ENCODE measurements at places on chromosomes 3 and 15. TPM values are rescaled to one million over a fixed set of nuclear protein-coding genes. Genes with fewer than 3 reads are reported as not detected.

DNA sequence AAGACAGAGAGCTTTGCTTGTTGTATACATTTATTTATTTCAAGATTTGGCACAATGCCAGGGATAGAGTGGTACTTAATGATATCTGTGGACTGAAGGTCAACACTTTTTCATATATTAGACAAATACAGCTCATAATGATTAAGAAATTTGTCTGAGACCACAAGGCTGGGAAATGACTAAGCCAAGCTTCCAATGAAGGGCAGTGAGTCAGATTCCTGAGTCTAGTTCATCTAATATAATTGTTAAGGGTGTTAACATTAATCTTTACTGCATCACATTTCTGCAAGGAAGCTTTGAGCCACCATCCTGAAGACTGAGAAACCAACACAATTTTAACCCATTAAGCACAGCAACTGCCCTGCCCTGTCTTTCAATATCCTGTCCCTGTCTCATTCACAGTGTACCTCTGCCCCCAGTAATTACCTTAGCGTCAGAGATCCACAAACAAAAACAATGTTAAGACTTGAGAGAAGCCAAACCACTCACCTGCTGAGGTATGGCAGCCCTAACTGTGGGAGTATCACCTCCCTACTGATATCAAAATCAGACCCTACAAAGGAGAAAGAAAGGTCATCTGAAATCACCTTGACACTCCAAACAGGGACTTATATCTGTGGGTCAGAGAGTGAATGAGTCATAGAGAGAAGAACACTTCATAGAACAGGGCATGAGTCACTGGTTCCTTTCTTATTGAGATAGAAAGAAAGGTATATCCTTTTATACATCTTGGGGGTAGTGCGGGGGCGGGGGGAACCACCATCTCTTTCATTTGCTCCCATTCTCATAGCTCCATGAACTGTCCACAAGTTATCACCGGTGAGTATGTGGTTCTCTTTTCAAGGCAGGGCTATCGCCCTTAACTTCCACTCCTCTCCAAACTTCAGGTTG is 74.7 kb downstream of the MAGI1 start:
- no peak for DNase-seq

- peak; percentile 4 for DNase-seq
Observed at GRCh38 chr3:106176734-106177133, 307.9 kb upstream of the CBLB start.

DNA sequence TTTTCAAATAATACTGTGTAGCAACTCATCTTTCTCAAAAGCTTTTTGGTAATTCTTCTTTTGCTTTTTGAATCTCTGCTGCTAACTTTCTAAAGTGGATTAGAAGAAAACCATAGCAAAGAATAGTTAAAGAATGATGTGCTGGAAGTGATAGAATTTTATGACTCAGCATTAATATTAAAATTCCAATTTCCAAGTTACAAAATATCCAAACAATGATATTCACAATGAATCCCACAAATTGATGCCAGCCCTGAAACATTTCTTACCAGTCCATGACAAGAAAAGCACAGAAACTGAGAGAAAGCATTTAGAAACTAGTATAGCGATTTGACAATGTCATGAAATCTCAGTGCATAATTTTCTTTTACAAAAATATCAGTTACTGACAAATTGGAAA is 482.2 kb downstream of the RBMS3 start:
- DNase-seq: no peak

GRCh38 chr15:72758182-72758581 is 25.4 kb downstream of the ADPGK start:
- DNase-seq: no peak

- no peak for DNase-seq
Observed at GRCh38 chr3:41424543-41425300, 225.4 kb downstream of the CTNNB1 start.

- DNase-seq: peak; percentile 29
Observed at GRCh38 chr15:70096215-70097062, 1.3 kb downstream of the TLE3 start.

GRCh38 chr3:83622526-83622925 is 1336.3 kb upstream of the CADM2 start:
- no peak for DNase-seq

- no peak for DNase-seq
Observed at GRCh38 chr3:103791786-103792515, 1357.1 kb downstream of the ZPLD1 start.

DNA sequence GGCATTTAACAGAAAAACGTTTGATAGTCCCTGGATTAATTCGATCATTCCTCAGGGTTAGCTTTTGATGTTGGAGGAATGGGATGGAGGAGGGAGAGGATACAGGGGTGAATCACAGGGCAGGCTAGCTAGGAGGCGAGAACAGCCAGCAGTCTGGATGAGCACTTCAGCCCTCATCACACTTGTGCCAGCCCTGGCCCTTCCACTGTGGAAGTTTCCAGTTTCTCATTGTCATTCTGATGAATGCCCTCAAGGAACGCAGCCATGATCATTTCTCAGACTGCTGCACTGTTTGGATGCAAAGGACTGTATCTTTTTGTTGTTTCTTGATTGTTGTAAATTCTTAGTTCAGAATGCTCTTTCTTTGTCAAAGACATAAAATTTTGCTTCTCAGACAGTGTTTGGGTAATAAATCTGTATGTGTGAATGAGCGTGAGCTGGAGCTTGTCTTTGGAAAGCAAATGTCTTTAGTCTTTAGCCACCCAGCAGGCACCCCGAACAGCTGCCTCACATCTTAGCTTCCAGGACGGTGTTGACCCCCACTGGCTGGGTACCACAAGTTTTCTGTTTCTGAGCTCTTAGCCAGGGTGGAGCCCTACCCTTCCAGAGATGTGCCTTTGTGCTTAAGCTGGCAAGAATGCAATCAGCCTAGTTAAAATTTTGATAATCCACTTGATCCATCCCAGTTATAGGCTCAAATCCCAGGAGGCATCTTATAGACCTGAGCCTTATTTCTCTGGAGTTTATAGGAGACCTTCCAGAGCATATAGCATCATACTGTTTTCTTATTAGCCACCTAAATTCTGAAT is 121.1 kb downstream of the PDCD6IP start:
- no peak for DNase-seq

DNA sequence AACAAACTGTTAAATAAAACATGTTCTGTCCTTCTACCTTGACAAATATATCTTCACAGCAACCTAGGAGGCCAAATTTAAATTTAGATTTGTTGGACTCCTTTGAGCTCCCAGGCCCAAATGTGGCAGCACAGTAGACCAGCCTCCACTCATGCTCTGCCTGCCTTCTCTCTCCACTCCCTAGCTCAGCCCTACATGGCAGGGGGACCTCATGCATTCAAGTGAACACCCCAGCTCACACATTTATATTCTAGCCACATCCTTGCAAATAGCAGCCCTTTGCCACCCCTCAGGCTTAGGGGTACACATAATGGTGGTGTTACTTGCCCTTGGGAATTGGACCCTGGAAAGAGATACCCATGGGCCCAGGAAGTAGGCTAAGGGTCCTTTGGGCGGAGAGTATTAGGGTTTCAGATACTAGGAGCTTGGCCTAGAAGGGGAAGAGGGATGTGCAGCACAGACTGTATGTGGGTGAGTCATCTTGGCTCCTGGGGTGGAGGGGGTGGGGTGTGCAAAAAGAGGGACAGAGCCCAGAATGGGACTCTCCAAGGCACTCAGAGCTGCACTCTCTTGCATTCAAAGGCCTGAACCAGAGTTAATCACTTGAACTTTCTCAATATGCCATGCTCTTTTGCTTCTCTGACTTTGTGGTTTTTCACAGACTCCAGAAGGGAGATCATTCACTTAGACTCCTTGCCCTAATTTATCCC is 268.4 kb upstream of the ROPN1 start:
- no peak for DNase-seq

- no peak for DNase-seq
Observed at GRCh38 chr3:126180477-126181397, at the start of gene ALDH1L1. Gene ALDH1L1, minus strand, starts transcription at chr3:126180586. Its CDS starts 19,607 bp downstream, at chr3:126160979.

DNA sequence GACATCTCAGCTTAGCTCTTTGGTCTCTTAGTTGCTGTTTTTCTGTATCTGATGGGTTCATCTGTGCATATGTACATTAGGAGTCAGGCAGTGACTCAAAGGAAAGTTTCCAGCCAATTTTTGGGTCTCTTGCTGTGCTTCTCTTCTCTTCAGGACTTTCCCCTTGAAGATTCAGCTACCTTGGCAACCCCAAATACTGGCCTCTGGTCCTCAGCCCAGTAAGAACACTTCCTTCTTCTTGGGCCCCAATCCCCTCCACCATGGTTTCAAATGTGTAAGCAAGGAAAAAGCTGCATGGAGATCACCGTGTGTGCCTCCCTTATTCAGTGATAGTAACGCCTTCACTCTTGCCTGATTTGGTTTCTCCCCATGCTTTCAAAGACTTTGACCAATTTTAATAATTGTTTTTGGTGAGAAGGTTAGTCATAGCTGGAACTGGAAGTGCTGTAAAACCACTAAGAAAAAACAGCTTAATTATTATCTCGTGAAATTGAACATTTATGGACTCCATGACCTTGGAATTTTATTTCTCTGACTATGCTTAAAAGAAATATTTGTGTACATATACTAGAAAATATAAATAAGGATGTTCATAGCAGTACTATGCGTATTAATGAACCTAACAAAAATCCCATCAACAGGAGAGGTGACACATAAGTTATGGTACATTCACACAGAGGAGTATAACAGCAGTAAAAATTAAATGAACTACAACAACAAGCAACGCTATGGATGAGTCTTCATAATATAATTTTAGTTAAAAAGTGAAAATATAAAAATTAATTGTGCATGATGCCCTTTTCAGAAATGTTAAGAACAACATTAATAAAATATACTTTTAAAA is 125.3 kb upstream of the BCL6 start:
- no peak for DNase-seq

- DNase-seq: no peak
Observed at GRCh38 chr3:85387913-85388505, 429.2 kb downstream of the CADM2 start.

- no peak for DNase-seq
Observed at GRCh38 chr15:39242345-39242744, 338.5 kb upstream of the THBS1 start.

The CCR9 gene
- total RNA-seq: 7.3 TPM

The FNDC3B gene
- total RNA-seq: 17.4 TPM

The NFKBIZ gene
- total RNA-seq: 32.9 TPM

The CLSTN2 gene
- total RNA-seq: not detected

The GP9 gene
- not detected for total RNA-seq

Measured in CD8-positive, alpha-beta memory T cell (primary cell).